ENCODE measurements at places on chromosomes 1 and 21.
A peak's percentile ranks its signal among the peaks of the same experiment; 100 is the strongest.

DNA sequence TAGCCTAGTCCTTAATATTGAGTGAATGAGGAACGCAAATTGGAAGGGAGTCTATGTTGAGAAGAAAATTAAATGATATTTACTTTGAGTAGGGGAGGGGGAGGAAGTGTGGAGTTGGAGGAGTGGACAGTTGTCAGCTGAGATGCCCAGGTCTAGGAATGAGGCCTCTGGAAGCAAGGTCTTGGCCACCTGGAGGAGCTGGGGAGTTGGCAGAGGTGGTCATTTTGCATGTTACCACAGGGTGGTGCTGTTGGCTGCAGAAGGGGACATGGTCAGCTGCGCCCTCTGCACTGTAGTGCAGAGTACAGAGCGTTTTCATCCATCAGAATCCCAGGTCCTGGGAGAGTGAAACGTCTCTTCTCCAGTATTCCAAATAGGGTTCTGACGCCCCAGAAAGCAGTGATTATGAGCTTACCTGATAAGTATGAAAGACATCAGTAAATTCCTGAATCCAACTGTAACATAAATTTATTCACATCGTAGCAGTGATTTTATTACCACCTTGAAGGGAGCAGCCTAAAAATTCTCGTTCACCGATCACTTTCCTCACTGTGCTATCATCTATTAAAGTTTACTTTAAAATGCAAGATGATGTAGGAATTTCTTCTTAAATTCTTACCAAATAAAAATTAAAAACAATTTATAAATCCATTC lies 13.8 kb downstream of the PARK7 start:
- peak; percentile 35 for DNase-seq

DNA sequence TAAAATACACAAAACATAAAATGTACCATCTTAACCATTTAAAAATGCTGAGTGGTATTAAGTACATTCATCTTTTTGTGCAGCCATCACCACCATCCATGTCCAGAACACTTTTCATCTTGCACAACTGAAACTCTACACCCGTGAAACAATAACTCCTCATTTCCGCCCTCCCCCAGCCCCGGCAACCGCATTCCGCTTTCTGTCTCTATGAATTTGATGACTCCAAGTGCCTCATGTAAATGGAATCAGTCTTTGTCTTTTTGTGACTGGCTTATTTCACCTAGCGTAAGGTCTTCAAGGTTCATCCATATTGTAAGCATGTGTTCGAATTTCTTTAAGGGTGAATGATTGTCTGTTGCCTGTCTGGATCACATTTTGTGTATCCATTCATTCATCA lies 37.2 kb downstream of the SCCPDH start:
- DNase-seq = no peak

DNA sequence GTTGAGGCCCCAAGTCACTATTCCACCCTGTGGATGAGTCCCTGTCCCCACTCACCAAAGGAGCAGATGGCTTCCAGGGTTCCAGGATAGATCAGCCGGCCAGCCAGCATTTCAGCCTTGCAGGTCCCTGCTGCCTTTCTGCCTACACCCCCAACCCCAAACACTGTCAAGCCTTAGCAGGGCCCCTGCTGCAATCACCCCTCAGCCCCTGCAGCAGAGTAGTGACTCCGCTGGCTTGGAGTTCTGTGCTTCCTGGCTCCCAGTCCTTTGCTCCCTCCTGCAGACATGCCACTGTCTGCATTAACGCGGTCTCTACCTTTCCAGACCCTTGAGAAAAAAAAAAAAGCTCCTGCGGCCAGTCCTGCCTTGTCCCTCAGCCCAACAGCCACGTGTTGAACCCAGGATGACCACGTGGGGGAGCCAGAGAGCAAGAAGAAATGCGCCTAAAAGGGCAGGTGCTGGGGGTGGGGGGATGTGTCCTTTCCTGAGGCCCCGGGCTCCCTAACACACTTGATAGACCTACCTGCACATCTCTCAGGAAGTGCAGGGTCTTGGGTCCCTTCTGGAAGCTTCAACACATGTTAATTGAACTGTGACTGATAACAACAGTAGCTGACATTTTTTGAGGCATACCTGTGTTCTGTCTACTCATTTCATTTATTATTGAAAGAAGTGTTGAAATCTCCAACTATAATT lies 37.4 kb downstream of the RASSF5 start:
- DNase-seq = peak; percentile 85

DNA sequence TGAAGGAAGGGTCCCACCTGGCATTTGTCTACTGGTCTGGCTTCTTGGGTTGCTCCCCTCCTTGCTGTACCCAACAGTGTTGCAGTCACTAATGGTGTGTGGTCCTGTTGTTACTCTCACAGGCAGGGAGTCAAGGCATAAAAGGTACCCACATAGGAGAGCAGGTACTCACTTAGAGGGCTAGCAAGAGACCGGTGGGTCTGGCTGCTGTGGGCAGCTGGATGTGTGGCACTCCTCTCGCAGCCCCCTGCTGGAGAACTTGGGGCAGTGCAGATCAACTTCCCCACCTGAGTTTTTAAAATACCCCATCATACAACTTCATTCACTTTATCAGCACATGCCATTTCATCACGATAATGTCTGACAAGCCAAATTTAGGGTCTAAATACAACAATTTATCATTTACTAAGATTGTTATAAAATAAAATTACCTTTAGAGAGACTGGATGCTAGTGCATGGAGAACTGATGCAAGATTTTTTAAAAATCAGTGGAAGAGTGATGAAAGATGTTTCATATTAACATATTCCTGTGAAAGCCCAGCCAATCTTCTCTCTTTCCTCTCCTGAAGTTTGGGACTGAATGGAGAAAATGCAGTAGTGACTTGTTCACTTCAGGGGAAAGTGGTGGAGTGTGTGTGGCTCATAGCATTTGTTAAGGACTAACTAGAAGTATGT lies 42.8 kb downstream of the ACP6 start:
- peak; percentile 64 for DNase-seq

DNA sequence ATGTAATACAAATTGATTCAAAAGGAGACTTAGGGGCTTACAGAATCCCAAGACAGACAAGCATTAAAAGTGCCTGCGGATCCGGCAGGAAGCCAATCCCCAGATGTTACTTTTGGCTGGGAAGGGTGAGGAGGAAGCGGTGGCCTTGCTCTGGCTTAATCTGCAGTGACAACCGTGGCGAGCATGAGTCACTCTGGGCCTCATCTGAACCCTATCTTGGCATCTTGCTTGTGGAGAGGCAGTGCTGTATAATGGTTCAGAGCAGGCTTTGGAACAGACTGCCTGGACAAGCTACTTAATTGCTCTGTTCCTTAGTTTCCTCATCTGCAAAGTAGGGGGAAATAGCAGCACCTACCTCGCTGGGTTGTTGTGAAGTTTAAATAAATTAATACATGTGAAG lies 74.1 kb downstream of the XCL2 start:
- DNase-seq = peak; percentile 46

GRCh38 chr1:25008192-25008485 lies 78.1 kb upstream of the RUNX3 start:
- DNase-seq = no peak

DNA sequence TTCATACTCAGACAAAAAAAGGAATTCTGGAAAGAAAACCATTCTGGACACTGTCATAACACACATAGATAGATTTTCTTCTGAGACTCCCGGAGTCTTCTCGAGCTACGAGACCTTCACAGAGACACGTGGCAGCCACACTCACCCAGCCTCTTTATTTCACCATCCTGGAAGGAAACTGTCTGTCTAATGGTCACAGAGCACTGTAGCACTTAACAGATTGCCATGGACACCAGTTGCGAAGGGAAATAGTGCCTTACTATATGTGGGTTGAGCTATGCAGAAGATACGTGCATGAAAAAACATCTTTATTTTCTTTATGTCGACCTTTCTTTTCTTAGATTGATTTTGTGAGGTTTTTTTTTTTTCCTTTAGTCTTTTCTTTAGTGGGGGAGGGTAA lies 57.9 kb downstream of the ZP4 start:
- no peak for DNase-seq

DNA sequence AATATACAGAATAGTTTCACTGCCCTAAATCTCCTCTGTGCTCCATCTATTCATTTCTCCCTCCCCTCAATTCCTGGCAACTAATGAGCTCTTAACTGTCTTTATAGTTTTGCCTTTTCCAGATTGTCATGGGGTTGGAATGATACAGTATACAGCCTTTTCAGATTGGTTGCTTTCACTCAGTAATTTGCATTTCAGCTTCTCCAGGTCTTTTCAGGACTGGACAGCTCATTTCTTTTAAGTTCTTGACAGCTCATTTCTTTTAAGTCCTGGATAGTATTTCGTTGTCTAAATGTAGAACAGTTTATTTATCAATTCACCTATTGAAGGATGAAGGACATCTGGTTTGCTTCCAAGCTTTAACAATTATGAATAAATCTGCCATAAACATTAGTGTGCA lies 22.6 kb downstream of the KRTAP21-3 start:
- no peak for DNase-seq

DNA sequence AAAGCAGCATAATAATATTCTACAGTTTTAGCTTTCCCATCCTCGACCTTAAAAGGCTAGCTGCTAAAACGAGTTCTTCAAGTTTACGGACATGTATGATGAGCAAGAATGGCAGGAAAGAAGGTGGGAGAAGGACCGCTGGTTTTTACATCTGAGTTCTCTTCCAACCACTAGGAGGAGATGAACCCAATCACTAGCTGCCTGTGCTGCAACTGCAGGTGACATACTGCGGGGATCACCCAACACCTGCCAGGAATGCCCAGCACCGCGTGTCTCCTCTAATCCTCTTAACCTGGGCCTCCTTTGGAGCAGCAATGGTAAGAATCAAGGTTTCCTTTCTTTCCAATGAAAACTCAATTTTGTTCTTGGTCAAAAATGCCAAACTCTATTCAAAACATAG lies 23.5 kb downstream of the TOR3A start:
- peak; percentile 10 for DNase-seq

DNA sequence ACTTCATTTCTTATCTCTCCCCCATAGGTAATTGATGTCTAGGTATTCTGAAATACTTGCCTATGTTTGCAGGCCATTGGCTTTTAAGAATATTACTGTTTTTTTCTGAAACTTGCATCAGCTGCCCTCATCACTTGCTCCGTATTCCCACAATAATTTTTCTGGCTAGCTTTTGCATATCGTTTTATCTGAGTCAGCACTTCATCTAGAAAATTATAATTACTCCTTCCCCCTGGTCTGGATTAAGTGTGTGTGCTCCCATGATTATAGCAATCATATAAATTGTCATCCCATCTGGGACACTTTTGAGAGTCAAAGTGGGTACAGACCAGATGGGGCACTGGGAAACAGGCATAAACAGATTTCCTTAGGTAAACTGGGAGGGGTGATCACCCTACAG lies 583.2 kb upstream of the B3GALT2 start:
- no peak for DNase-seq

DNA sequence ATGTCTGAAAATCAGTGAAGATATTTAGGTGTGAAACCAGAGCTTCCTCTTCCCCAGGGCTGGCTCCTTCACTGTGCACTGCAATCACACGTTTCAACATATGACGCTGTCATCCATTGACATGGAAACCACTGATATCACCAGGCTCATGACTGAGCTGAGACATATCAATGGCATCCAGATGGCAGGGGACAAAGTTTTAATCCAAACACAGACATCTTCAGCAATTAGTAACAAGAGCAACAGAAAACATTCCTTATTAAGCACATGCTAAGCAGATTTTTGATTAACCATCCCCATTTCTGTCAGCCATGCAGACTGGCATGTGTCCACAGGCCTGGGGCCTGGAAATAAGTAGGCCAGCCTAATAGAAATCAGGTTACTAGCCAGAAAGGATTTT lies 108.0 kb upstream of the ADAR start:
- peak; percentile 18 for DNase-seq

DNA sequence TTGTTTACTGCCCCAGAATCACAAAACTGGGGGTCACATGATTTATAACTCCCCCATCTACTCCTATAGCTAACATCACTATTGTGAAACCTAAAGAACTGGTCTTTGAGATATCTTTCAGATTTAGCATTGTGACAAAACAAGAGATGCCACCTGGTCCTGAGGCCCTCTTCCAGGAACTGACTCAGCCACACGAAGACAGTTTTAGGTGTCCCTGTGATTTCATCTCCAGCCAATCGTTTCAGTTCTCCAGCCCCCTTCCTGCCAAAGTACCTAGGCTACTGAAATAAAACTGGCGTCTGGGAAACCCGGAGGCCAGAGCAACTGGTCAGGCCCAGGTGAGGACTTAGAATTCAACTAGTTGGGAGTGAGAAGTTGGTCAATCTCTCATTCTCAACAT lies 36.6 kb downstream of the TBX19 start:
- DNase-seq = no peak

DNA sequence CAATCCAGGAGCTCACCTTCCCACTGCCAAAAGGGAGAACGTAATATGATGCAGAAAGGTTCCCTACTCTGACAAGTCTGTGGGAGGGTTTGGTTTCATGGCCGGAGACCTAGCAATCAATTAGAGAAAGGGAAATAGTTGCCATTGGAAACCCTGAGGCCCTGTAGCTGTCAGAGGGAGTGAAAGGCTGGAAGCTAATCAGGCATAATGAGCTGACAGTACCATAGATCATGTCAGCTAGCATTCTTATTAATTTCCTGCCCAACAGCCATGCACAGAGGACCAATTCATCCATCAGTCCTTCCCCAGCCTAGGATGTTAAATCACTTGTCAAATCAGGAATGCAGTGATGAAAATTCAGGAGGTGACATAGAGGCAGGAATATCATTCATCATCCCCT lies 527.3 kb downstream of the PLPP3 start:
- no peak for DNase-seq

DNA sequence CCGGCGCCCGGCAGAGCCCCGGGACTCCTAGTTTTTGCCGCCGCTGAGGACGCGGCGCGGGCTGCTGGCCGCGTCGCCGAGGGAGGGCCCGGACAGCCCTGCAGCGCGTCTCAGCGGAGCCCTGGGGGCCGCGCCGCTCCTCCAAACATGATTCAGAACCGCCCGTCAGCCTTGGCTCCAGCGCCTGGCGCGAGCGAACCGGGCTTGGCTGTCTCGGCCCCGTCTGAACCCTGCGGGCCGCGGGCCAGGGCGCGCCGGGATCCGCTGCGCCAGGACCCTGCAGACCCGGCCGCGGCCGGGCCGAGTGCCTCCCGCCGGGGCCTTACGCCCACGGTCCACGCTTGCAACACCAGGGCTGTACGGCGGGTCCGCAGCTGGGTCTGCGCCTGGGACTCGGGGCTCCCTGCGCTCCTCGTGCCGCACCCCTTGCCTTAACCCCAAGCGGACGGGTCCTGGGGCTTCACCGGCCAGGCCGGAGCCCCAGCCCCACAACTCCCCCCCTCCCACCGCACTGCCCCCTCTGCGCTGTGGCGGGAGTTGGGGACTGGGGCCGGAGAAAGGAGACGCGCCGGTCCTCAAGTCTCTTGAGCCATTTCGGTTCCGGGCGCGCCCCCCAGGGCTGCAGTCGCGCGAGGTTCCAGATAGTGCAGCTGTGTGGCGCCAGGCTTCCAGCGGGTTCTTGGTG lies 48.4 kb upstream of the CD34 start:
- no peak for DNase-seq

GRCh38 chr1:36857754-36858153 lies 176.6 kb downstream of the GRIK3 start:
- DNase-seq = no peak

All from CD4-positive, alpha-beta T cell treated with Interleukin-2 at 100 ng/mL for 4 hours (primary cell).